ENCODE measurements at places on chromosomes 13 and 19.
A peak's percentile ranks its signal among the peaks of the same experiment; 100 is the strongest.

DNA sequence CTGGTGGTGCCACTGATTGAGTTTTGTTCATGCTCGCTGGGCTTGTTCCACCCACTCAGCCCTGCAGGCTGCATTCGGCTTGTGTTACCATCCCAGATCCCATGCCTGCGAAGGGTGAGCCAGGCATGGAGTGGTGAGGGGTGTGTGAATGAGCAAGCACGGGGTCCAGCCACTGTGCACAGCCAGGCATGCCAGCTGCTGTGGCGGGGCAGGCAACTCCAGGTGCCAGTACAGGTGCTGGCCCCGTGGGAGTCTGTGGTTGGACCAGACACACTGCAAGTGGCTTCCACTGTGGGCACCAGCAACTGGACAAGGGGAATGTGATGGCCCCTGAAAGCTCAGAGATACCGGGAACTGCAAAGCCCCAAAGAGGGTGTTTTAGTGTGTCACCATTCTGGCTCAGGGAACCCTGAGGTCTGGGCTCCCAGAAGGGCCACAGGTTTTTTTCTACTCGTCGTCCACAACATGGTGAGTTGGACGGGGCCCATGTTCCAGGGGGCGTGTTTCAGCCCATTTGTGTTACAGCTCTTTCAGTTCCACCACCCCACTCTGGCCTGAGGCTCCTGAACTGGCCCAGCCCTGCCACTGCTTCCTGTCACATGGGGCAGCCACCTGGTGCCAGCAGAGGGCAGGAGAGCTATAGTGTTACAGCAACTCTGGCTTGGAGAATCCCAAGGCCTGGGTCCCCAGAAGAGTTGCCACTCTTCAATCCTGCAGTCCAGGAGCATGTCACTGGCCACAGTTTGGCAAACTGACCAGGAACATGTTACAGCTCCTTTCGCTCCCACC lies 217.0 kb upstream of the OBI1 start:
- DNase-seq, result no peak

- DNase-seq, result no peak
Observed at GRCh38 chr19:30047432-30047831, 105.4 kb downstream of the URI1 start.

DNA sequence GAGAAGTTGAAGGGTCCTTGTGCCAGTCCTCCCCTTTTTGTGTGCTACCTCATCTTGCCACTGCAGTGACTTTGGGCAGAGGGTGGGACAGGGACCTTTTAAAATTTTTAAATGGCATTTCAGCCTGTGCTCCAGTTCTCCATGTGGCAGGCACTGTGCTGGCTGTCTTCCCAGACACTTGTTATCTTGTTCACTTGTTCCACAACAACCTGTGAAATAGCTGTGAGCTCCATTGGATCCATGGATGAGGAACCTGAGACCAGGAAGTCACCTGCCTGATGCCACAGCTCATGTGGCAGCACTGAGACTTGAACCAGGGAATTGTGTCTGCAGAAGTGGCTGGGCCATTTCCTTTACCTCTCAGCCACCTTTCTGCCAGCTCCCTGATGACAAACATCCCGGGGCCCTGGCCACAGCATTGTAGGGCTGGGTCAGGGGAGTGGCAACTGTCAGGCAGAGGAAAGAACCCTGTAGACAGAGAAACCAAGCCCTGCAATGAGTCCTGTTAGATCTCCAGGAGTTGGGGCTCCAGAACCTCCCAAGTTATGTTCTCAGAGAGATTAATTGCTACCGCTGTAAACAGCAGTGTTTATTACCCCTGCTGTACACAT lies 6.4 kb downstream of the EGLN2 start:
- DNase-seq, result no peak

DNA sequence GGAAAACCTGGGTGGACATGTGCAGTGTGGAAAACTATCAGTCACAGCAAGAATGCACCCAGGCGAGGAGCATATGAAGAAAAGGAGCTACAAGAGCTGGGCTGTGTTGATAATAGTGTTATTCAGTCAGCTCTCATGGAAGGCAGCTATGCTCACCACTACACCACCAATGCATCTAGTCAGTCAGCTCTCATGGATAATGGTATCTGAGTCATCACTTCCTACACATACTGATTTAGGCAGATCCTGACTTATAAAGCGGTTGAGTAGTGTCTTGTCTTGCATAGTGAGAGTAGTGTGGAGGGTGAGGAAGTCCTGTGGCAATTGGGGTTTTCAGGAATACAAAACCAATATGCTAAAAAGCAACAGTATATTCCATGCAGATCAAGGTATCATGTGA lies 9.1 kb upstream of the ZNF160 start:
- peak; percentile 26 for DNase-seq

DNA sequence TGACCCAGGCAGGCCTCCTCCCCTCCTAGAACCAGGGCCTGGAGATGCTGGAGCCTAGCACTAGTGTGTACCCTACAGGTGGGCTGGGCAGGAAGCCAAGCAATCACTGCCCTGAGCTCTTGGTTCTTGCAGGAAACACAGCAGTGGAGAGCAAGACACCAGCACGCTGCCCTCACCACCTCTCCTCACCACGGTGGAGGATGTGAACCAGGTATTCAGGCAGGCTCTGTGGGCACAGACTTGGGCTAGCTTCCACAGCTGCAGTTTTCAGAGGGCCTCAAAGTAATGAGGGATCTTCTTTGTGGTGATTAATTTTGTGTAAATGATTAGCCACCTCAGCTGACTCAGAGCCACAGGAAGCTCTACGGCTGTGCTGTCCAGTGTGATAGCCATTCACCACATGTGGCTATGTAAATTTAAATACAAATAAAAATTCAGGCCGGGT lies 13.6 kb upstream of the GPI start:
- DNase-seq, result no peak

Data from astrocyte (in vitro differentiated cells and primary cell).